Cardiac fibroblast (primary cell): ENCODE measurements at places on chromosomes 1 and 21.

DNA sequence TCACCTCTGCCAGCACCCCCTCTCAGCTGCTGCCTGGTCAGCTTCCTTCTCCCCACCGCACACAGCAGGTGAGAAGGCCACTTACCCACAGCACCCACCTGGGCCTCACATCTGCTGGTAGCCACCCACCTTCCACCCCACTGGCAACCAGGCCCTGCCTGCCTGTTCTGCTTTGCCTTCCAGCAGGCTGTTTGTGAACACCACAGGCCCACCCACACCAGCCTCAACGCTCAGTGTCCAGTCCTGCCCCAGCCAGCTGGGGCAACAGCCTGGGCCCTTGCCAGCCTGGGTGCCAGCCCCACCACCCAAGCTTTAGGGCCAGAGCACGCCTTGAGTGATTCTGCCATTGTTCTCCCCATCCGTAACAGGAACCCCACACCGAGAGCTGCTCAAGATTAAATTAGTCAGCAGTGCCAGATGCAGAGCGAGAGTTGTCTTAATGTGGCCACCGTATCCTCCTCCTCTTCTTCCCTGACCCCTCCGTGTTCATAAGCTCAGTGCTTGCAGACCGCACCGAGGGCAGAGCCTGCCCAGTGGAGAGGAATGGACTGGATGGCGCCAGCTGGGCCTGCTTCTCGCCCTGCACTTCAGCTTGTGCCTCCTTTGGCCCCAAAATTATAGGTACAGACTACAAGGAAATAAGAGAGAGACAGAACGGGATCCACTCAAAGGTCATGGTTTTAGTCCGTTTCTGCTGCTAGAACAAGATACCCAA is 120.3 kb upstream of the COL6A1 start:
- no peak for DNase-seq

GRCh38 chr1:159979257-159979656 is 25.2 kb upstream of the SLAMF9 start:
- no peak for DNase-seq

GRCh38 chr1:99986656-99987225 is 16.9 kb downstream of the SLC35A3 start:
- no peak for DNase-seq

DNA sequence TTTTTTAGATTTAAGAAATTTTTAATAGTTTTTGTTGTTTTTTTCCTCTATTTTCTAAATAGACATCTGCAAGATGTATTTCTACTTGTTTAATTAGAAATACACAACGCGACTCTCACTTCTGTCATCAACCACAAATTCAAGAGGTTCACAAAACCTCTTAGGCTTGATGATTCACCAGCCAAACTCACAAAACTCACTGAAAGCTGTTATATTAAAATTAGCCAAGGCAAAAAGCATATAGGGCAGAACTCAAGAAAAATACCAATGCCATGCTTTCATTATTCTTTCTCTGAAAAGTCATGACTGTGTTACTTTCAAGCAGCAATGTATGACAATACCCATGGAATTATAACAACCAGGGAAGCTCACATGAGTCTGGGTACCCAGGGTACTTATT is 487.0 kb upstream of the RGS18 start:
- DNase-seq = no peak

- no peak for DNase-seq
Observed at GRCh38 chr1:30476476-30476875, 246.9 kb downstream of the MATN1 start.

- DNase-seq = no peak
Observed at GRCh38 chr21:37547615-37548200, 181.1 kb downstream of the DYRK1A start.

GRCh38 chr1:240607006-240607405 is 4.9 kb downstream of the GREM2 start:
- no peak for DNase-seq

DNA sequence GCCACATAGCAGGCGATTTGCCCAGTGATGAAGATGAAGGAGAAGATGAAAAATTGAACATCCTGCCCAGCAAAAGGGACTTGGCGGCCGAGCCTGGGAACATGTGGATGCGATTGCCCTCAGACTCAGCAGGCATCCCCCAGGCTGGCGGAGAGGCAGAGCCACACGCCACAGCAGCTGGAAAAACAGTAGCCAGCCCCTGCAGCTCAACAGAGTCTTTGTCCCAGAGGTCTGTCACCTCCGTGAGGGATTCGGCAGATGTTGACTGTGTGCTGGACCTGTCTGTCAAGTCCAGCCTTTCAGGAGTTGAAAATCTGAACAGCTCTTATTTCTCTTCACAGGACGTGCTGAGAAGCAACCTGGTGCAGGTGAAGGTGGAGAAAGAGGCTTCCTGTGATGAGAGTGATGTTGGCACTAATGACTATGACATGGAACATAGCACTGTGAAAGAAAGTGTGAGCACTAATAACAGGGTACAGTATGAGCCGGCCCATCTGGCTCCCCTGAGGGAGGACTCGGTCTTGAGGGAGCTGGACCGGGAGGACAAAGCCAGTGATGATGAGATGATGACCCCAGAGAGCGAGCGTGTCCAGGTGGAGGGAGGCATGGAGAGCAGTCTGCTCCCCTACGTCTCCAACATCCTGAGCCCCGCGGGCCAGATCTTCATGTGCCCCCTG is 3.3 kb downstream of the ZBTB18 start:
- DNase-seq = no peak

- DNase-seq = peak; percentile 35
Observed at GRCh38 chr1:176987016-176987415, 177.5 kb downstream of the ASTN1 start.

GRCh38 chr1:207417076-207417475 is 37.1 kb upstream of the CR2 start:
- no peak for DNase-seq

DNA sequence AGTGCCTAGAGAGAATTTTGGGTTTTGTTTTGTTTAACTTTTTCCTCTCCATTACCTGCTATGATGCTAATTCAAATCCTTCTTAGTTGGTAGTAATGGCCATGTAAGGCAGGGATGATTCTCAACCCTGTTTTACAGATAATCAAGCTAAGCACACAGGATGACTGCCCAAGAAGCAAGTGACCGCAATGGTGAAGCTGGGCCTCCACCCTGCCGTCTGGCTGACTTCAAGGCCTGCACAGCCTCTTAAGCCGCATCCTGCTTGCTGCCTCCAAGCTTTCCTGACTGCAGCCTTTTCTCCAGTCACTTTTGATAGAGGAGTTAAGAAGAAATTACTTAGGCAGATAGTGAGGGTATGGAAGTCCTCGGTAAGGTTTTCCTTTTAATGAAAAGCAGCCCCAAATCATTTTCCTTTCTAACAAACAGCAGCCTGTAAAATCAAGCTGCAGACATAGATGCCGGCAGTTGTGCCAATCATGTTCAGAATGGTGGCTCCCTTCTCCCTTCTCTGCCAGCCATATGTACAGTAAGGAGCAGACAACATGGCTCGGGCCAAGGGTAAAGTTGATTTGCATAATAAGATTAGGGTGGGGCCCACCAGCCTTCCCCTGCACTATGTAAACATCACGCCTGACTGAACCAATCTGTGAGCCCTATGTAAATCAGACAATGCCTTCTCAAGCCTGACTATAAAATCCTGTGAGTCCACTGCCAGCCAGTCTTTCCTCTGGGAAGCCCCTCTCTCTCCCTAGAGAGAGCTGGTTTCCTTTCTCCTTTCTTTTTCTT is 8.8 kb upstream of the CTBS start:
- peak; percentile 44 for DNase-seq

DNA sequence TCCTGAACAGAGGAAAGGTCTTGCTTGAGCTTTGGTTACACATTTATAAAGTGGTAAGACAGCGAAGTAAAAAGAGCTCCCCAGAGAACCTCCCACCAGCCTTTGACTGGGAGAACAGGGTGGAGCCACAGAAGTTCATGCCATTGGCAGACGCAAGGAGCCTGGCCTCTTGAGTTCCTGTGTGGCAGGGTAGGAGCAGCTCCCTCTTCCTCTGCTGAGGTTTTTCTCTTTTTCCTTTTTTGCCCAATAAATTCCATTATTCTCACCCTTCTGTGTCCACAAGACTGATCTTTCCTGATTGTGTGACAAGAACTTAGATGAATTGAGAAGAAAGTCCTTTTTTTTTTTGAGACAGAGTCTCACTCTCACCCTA is 4.3 kb downstream of the THEM4 start:
- DNase-seq = peak; percentile 62

DNA sequence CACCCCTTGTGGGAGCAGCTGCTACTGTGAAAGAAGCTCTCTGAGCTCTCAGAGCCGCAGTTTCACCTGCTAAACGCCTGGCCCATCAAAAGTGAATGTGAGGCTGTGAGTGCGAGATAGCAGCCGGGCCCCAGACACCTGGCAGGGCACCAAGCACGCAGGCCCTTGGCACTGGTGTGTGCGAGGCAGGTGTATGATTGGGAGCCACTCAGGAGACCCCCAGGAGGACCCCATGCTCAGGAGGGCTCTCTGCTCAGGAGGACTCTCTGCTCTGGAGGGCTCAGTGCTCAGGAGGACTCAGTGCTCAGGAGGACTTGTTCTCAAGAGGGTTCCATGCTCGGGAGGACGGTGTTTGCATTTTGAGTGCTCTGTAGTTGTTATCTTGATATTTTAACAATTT is 14.3 kb upstream of the ADARB1 start:
- DNase-seq = no peak

DNA sequence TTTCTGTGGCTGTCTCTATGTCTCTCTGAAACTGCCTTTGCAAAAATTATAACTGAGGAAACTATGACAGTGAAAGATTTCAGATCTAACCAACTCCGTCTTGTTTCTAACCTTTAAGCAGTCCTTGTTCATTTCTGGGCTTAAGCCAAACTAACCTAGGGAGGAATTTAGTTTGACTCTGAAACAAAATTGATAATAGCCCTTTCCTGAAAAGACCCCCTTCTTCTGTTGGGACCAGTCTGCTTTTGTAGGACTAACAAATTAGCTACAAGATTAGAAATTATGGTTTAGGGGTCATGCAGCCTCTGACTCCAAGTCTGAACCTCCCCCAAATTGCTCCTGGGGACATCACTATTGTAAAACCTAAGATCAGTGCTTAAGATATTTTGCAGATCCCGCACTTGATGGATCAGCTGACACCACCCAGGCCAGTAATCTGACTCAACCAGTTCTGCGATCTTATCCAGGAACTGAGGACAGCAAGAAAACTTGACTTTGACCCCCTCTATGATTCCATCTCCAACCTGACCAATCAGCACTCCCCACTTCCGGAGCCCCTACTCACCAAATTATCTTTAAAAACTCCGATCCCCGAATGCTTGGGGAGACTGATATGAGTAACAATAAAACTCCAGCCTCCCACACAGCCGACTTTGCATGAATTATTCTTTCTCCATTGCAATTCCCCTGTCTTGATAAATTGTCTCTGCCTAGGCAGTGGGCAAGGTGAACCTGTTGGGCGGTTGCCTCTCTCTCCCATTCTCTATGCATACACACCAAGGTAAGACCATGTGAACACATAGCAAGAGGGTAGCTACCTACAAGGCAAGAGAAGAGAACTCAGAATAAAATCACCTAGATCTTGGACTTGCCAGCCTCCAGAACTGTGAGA is 11.1 kb upstream of the TRIM63 start:
- DNase-seq = no peak

- DNase-seq = peak; percentile 14
Observed at GRCh38 chr1:114314098-114314497, 160.4 kb upstream of the SYT6 start.

DNA sequence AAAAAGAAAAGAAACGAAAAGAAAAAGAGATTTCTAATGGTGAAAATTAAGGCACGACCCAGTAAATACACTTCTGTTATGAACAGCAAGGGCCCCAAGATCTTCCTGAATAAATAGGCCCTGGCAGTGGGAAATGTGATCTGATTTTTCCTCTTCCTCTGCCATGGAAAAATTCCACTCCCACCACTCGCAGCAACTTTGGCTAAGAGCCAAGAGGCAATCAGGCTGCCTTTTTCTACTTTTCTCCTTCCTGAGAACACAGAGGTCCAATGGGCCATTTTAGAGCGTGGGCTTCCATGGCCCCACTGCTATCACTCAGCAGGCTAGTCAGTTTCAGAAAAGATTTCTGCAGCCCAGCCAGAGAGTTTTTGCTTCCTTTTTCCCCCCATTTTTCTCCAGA is 33.7 kb upstream of the AK4 start:
- no peak for DNase-seq

GRCh38 chr1:65751961-65752360 is 40.7 kb upstream of the PDE4B start:
- DNase-seq = no peak

DNA sequence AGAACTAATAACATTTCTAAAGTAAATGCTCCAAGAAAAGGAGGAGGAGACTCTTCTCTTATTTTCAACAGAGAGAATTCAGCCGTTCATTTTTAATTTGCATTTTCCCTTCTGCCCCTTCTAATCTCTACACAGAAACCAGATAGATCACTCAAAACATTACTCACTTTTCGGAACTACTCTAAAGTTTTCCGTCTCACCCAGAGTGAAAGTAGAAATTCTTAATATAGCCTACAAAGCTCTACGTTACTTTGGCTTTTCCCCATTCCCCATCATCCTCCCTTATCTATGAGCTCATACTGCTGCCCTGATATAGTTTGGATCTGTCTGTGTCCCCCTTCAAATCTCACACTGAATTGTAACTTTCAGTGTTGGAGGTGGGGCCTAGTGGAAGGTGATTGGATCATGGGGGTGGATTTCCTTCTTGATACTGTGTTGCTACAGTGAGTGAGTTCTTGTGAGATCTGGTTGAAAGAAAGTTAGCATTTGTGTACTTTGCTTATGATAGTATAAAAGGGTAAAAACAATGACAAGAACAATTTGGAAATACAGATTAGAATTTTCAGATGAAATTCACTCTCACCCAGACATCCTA is 188.2 kb downstream of the AMY1C start:
- DNase-seq = no peak

- DNase-seq = peak; percentile 26
Observed at GRCh38 chr1:235919127-235919832, 52.6 kb upstream of the LYST start.

DNA sequence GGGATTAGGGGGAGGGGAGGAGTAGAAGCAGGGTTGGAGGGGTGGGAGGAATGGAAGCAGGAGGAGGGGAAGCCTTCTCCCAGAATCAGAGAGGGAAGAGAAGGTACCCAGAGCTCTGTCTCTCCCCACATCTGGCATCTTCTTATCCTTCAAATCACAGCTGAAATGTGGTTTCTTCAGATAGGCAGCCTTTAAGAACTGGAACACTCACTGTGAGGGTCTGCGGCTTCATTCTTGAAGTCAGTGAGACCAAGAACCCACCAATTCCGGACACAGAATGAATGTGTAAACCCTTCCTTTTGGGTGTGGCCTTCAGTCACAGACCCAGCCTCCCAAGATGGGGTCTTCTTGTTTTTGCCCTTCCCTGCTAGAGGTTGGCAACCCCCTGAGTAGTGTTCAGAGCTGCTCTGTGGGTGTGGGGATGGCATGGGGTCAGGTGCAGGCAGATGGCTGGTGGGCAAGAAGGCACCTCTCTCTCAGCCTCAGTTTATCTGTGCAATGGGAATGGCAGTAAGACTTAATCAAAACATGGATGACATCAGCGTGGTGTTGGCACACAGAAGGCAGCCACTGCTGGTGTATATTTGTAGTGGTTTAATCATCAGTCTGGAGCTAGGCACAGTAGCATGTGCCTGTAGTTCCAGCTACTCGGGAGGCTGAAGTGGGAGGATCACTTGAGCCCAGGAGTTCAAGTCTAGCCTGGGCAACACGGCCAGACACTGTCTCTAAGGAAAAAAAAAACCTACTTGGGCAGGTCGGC is 7.2 kb downstream of the FAAH start:
- DNase-seq = peak; percentile 16

- no peak for DNase-seq
Observed at GRCh38 chr1:183585038-183585437, 5.2 kb downstream of the NCF2 start.
